Left ventricle myocardium superior (tissue), 1 donor: ENCODE measurements at places on chromosomes 4 and X. TPM values are rescaled to one million over a fixed set of nuclear protein-coding genes. Genes with fewer than 3 reads are reported as not detected.

- DNase-seq, result no peak
Measured at GRCh38 chr4:137443031-137443800, 89.1 kb downstream of the PCDH18 start.

- DNase-seq, result peak; percentile 34
Measured at GRCh38 chrX:151359931-151360871, 36.8 kb upstream of the VMA21 start.

GRCh38 chrX:580030-580429 lies 50.6 kb upstream of the SHOX start:
- no peak for DNase-seq

ATOH1 gene
- 0.15 TPM for total RNA-seq

- DNase-seq, result no peak
Measured at GRCh38 chr4:38946919-38947318, 79.3 kb downstream of the FAM114A1 start.

DNA sequence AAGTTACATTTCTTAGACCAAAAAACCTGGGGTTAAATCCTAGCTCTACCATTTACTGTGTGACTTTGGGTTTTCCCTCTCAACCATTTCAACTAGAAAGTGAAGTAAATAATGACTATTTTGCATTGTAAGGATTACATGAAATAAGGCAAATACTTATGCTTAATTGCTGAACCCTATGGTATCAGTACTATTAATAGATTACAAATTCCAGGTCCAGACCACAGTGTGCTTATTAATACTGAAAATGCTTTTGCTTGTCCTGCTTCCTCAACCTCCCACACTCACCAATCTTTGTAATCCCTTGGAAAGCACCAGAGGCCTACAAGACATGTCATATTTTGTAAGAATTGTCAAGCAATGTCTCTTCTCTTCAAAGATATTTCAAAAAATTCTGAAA lies 456.5 kb downstream of the SPOCK3 start:
- no peak for DNase-seq

DNA sequence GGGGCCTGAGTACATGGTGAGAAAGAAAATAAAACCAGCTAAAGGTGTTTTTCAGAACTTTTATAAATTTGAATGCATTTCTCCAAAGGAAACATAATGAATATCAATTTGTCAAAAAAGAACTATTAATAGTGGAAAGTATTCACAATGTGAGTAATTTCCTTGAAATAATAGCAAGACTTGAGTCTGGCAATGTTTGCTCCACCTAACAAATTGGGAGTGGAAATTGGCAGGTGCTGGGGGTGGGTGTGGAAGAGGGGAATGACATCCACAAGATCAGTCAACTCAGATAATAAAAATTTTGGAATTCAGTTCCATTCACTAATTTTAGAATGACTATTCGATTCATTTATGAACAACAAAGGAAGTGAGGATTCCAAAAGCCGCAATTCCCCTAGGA lies 884.8 kb upstream of the SLIT2 start:
- DNase-seq, result no peak

USP17L15 gene
- total RNA-seq, result not detected

GRCh38 chr4:185726931-185727330 lies 85.1 kb downstream of the SORBS2 start:
- DNase-seq, result no peak

SEC24B gene
- total RNA-seq, result 29.3 TPM

DNA sequence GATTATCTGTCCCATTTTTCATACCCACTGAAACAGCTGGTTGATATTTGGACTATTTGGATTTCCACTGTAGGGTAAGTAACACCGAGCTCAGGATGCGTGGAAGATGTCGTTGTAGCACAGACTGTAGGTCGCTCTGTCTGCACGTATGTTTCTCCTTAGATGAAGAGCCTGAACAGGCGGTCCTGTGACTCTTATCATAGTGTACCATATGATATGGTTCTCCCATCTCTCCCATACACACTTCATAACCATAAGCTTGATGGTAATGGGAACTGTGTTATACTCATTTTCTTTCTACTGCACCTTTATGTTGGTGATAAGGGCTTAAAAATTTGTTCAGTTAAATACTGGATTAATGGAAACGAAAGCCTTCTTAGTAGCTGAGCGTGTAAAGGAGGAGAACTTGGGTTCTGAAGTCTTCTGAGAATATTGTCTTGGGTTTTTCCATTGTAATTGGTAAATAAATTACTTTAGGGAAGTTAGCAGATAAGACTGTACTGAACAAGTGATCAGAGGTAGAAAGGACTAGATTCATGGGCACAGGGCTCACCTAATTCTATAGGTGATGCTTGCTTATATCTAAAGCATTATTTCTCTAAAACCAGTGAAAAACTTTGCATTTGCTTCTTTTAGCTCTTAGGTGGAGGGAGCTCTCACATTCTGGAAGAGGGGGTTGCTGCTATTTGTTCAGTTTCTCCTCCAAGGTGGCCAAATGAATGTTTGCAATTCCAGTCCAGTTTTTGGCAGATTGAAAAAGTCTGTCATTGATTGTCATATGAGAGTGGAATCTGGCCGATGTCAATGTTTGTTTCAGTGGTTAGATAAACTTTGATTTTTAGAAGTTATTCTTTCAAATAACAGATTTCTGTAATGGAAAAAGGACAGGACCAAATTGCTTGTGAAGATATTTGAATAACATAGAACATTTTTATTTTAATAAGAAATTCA lies 15.8 kb downstream of the SMAD1 start:
- DNase-seq, result no peak

GRCh38 chrX:110004215-110004614 lies 1.3 kb downstream of the TMEM164 start:
- DNase-seq, result peak; percentile 42

- DNase-seq, result no peak
Measured at GRCh38 chr4:38332699-38333098, 331.3 kb upstream of the KLF3 start.

- peak; percentile 40 for DNase-seq
Measured at GRCh38 chrX:40095583-40096394, 2.0 kb downstream of the BCOR start.

LRRC66 gene
- 0.27 TPM for total RNA-seq

DNA sequence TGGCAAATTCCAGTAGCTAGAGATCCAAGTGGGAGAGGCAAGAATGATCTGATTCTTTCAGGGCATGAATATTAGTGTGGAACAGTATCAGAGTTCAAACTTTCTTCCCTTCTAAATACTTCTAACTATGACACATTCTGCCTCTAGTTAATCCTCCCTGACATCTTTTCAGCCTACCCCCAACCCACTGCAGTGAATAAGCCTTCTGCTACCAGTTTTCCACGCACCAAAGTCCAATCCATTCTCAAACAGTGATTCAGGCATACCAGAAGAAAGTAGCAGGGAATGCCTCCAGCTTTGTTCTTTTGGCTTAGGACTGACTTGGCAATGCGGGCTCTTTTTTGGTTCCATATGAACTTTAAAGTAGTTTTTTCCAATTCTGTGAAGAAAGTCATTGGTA lies 155.4 kb upstream of the FTHL17 start:
- DNase-seq, result no peak

- DNase-seq, result no peak
Measured at GRCh38 chrX:54639018-54639345, 109.0 kb downstream of the GNL3L start.

GRCh38 chr4:75831856-75832405 lies 70.3 kb downstream of the PPEF2 start:
- DNase-seq, result no peak

- DNase-seq, result no peak
Measured at GRCh38 chr4:100679926-100680325, 162.1 kb upstream of the EMCN start.

GRCh38 chrX:110032534-110033147 lies 29.7 kb downstream of the TMEM164 start:
- DNase-seq, result no peak

GRCh38 chr4:112916868-112917267 lies 132.6 kb upstream of the ANK2 start:
- DNase-seq, result no peak

- DNase-seq, result peak; percentile 90
Measured at GRCh38 chr4:78776079-78776728, at the start of gene BMP2K. TSS of gene BMP2K (plus strand) at chr4:78776350. CDS start at chr4:78776544, 194 bp downstream.

DNA sequence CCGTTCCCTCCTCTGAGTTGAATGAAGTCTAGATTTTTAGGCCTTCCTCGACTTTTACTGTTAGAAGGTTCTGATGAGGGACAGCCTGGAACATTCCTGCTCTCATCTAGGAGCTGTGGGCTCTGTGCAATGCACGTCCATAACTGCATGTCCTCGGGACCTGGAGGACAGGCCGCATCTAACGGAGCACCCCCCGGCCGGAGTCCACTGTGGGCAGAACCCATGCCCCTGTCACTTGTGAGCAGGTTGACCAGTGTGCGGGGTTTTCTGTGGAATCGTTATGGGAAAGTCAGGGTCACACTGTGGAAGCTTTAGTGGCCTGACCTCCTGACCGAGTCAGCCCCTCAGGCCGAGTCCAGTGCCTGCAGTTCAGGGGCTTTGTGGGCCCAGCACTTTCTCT lies 19.3 kb upstream of the TADA2B start:
- no peak for DNase-seq

GRCh38 chr4:10623241-10623640 lies 61.3 kb downstream of the CLNK start:
- DNase-seq, result no peak

AR gene
- total RNA-seq, result 25.2 TPM

- DNase-seq, result no peak
Measured at GRCh38 chrX:10608099-10608498, 12.3 kb downstream of the MID1 start.

- no peak for DNase-seq
Measured at GRCh38 chr4:23718435-23718834, 171.4 kb downstream of the PPARGC1A start.

DNA sequence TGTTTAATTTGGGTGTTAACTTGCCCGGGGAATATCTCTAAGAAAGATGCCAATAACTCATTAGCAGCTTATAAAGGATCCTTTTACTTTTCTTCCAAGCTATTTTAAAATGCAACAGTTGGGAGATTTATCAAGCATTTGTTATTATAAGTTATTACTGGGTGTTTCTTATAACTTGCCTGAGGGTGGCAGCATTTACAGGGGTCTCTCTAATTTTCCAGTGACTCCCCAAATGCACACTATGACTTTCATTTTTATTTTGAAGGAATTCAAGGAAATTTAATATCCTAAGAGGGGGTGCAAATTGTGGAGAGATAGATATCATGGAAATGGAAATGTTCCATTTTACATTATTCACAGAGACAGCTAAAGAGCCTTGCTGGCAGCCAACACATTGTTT lies 138.0 kb downstream of the PDGFRA start:
- DNase-seq, result no peak

FAM53A gene
- total RNA-seq, result 1.3 TPM

ZAR1 gene
- total RNA-seq, result not detected

DNA sequence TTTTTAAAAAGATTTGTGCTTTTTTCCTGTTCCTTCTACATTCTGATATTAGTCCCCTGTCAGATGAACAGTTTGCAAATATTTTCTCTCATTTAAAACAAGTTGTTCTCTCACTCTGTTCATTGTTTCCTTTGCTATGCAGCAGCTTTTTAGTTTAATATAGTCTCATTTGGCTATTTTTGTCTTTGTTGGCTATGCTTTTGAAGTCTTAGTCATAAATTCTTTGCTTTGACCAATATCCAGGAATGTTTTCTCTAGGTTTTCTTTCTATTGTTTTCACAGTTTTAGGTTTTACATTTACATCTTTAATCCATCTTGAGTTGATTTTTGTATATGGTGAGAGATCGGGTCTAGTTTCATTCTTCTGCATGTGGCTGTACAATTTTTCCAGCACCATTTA lies 136.8 kb downstream of the TET2 start:
- no peak for DNase-seq

- no peak for DNase-seq
Measured at GRCh38 chr4:110617646-110618580, 5.0 kb downstream of the PITX2 start.

- no peak for DNase-seq
Measured at GRCh38 chr4:184228056-184228705, 10.5 kb upstream of the ENPP6 start.

- no peak for DNase-seq
Measured at GRCh38 chr4:74366367-74366911, 1.5 kb downstream of the EREG start.
